ENCODE measurements at places on chromosomes 7 and 10.

DNA sequence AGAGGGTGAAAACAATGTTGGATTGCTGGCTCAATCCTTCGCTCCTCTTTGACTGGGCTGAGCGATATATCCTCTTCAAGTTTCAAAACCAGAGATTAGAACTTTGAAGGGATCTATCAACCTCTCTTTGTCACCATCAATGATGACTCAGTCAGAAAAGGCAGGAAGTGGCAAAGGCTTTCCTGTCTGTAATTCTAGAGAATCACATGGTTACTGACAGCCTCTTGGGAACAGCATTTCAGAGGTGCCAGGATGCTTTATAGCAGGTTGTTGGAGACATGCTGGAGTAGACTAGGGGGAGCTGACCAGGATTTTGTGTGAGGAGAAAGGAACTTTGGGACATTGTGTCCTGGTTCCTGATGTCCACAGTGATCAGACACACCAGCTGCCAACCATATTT lies 81.3 kb downstream of the PRKCQ start:
- no peaks in the 10 kb centered on the region for H3K27me3 ChIP-seq
- peak overlapping the region; percentile 83 for H3K27ac ChIP-seq
- H3K4me3 ChIP-seq, result peak overlapping the region; percentile 64
- DNase-seq, result no peak
- H3K36me3 ChIP-seq, result peaks cover 25% of the 10 kb centered on the region

DNA sequence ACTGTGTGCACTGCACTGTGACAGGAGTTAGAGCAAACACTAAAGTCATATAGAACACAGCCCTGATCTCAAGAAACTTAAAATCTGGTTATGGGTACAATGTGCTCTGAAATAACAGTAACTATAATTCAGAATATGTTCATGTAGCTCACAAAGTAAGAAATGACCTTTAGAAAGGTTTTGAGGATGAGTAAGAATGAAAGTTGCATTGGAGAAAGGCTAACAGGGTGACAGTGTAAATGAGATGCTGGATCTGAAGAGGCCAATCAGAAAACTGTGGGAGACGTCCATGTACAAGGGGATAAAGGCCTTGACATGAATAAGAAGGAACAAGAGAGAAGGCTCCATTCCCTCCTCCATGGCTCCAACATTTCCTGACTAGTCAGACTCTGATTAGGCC lies 124.7 kb downstream of the GRM3 start:
- no peaks in the 10 kb centered on the region for H3K4me1 ChIP-seq
- no peak overlapping the region for H3K4me3 ChIP-seq
- no peaks in the 10 kb centered on the region for H3K27me3 ChIP-seq
- no peak overlapping the region for H3K27ac ChIP-seq
- DNase-seq, result no peak

- DNase-seq, result no peak
- peaks cover 12% of the 10 kb centered on the region for H3K4me1 ChIP-seq
- H3K4me3 ChIP-seq, result no peak overlapping the region
- H3K27me3 ChIP-seq, result no peaks in the 10 kb centered on the region
- peaks cover 16% of the 10 kb centered on the region for H3K36me3 ChIP-seq
These were observed 7.2 kb upstream of the PGAM2 start for GRCh38 chr7:44072364-44073231.

DNA sequence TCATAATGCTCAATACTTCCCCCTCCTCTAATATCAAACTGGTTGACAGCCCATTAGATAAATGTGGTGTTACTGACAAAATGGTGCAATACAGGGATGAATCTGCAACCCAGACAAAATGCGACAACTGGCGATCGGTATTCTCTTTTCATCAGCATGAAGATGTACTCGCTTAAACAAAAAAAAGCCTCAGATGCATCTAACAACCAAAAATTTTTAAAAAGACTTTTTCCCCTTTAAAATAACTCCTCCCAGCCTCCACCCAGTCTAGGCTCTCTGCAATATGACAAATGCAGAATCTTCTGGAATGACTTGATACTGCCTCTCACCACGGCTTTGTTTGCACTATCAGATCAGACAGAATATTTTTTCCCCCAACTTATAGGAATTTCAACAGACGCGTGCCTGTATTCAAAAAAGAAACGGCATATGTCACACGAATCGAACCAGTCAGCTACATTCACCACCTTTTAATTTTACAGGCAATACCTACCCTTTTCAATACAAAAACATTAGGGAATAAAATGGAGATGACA lies 1.2 kb downstream of the YWHAG start:
- H3K27ac ChIP-seq, result peak overlapping the region; percentile 89
- no peak for DNase-seq
- H3K4me3 ChIP-seq, result peak overlapping the region; percentile 93
- H3K4me1 ChIP-seq, result peaks cover 30% of the 10 kb centered on the region
- H3K36me3 ChIP-seq, result peaks cover 26% of the 10 kb centered on the region
